ENCODE measurements at places on chromosomes 2 and 18. TPM values are rescaled to one million over a fixed set of nuclear protein-coding genes. Genes with fewer than 3 reads are reported as not detected.
A peak's percentile ranks its signal among the peaks of the same experiment; 100 is the strongest.

The GRHL1 gene
- 1.00 TPM for total RNA-seq

DNA sequence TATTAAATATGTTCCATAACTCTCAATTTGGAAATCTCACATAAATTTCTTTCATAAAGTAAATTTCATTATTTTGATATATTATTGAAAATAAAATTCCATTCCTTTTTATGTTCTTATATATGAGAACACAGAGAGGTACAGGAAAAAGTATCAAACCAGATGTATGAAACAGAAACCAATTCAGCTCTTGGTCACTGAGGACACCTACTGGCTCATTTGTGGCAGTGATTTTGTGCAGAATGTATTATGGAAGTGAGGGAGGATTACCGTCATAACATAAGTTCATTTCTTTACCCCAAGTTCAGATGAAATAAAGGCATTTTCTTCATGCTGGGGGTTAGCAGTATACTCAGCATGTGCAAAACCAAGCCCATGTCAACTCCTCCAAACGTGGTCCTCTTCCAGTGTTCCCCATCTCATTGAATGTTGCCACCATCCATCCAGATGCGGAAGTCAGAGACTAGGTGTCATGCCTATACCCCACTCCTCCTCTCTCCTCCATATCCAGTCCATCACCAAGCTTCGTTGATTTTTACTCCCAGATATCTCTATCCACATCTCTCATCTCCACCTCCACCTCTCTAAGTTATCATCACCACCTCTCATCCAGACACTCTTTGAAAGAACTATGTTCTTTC lies 41.7 kb upstream of the MALL start:
- peaks cover 9% of the 10 kb centered on the region for H3K36me3 ChIP-seq
- H3K27ac ChIP-seq: no peak overlapping the region
- peaks cover 19% of the 10 kb centered on the region for H3K4me1 ChIP-seq
- no peak overlapping the region for H3K4me3 ChIP-seq
- peak; percentile 33 for DNase-seq
- H3K27me3 ChIP-seq: peaks cover 2% of the 10 kb centered on the region

GRCh38 chr18:37783771-37784170 lies 218.2 kb upstream of the CELF4 start:
- H3K4me3 ChIP-seq: no peak overlapping the region
- no peaks in the 10 kb centered on the region for H3K27me3 ChIP-seq
- no peaks in the 10 kb centered on the region for H3K4me1 ChIP-seq
- no peak for DNase-seq
- no peaks in the 10 kb centered on the region for H3K36me3 ChIP-seq

The CD207 gene
- total RNA-seq: not detected

The PLCD4 gene
- total RNA-seq: 0.78 TPM

Measured in activated CD4-positive, alpha-beta memory T cell treated with anti-CD3 and anti-CD28 coated beads for 36 hours (primary cell).